ENCODE measurements at places on chromosomes 4 and X.

GRCh38 chrX:11321986-11322385 is 28.8 kb downstream of the AMELX start:
- peak; percentile 38 for DNase-seq

GRCh38 chr4:2570551-2571222 is 34.2 kb downstream of the FAM193A start:
- no peak for DNase-seq

DNA sequence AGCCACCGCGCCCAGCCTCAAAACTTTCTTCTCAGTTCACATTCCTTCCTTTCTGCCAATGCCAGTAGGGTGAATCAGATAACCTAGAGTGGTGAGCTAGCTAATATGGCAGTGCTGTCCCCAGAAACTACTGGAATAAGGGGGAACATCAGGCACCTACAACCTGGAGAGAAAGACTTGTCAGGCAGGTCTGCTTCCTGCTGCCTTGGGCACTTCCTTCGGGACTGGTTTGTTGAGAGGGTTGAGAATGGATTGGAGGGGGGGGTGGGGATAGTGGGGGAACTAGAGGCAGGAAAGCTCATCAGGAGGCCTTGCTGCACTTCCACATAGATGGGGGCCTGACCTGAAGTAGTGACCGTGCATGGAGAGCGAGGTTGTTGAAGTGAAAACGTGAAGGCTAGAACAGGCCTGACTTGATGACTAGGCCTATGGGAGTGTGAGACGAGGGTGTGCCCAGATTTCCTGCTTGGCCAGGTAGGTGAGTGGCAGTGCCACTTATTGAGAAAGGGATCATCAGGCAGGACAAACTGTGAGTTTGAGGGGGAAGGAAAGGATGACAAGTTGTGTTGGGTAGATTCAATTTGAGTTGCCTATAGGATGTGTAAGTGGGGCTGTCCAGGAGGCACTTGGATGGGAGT is 33.4 kb downstream of the SLC25A5 start:
- no peak for DNase-seq

- no peak for DNase-seq
Measured at GRCh38 chr4:178941975-178942374, 1499.7 kb upstream of the AGA start.

- DNase-seq: no peak
Measured at GRCh38 chrX:20274121-20274520, 7.4 kb upstream of the RPS6KA3 start.

DNA sequence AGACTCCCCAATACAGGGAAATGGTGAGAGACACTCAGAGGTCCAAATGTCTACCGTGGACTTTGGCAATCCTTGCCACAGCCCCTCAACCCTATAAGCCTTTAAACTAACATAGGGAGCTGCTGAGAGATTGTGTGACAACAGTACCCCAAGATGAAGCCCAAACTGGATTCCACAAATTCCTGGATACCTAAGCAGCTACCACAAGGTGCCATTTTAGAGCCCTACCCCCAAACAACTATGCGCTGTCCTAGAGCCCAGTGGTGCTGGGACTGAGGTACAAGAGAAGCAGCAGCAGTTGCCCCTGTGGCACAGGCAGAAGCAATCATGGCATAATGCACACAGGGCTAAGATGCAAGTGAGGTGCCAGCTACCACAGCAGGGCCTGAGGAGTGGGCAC is 2.7 kb upstream of the TMPRSS11F start:
- DNase-seq: no peak

Measured in amniotic epithelial cell (primary cell).